ENCODE measurements at places on chromosomes 2 and 18.

DNA sequence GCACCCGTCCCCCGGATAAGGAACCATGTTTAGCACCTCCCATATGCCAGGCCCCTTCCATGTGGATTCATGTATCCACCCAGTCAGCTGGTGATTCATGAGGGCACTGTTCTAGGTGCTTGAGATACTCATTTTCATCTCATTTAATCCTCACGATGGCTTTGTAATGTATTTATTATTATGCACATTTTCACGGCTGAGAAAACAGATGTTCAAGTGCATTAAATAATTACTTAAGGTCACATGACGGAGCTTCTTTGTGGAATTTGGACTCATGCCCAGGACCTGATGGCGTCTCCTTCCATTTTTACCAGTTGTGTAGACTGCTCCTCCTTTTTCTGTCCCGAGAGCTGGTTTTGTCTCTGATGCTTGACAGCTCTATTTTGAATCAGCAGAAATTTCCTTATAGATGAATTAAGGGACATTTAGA lies 72.2 kb upstream of the RBM44 start:
- DNase-seq = no peak

- DNase-seq = no peak
Observed at GRCh38 chr2:18122544-18123210, 244.2 kb downstream of the KCNS3 start.

DNA sequence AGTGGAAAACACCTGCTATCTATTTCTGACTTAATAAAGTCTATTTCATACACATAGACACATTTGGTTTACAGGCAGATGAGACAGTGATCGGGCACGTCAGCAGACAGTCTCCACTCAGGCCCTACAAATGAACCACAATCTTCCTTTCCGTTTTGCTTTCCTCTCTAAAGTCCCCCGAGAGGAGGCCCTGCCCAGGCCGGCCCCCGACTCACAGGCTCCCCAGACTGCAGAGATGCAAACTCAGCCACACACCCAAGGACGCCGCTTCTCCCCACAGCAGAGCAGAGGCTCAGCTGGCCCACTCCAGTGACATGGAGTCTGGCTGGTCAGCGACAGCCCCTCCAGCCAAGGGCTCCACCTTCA lies 9.3 kb upstream of the MTERF4 start:
- DNase-seq = no peak

- DNase-seq = no peak
Observed at GRCh38 chr2:26914659-26915310, 55.7 kb upstream of the MAPRE3 start.

GRCh38 chr2:240858871-240859270 lies 9.8 kb upstream of the AGXT start:
- no peak for DNase-seq

DNA sequence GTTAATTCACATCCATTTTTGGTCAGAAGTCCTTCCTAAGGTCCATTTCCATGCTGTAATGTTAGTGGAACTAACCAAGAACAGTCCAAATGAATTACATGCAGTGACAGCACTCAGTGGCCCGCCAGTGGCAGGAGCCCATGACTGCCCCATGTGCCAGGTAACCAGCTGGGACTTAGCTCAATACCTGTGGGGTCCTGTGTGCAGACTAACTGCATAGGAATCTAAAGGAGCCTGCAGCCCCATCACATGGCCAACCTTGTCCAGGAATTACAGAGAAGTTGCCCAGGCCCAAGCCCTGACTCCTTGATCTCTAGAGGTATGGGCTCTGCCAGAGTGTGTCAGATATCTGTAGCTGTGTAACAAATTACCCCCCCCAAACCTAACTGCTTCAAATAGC lies 35.4 kb upstream of the GPR17 start:
- DNase-seq = no peak

- DNase-seq = no peak
Observed at GRCh38 chr2:211963969-211964368, 574.6 kb downstream of the ERBB4 start.

DNA sequence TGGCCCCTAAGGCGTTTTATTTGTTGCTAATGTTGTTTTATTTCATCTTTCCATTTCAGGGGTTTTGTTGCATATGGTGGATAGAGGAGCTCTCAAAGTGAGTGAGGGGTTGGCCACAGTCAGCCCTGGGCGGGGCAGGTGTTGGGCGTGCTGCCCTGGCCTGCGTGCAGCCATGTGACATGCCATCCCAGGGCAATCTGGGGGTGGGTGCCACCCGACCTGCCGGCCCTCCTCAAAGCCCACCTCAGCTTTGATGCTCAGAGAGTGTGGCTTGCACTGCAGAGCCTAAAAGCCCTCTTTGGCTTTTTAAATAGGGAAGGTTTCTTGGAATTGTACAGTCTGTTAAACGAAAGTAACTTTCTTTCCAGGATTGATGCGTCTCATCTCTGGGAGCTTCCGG lies 18.4 kb downstream of the TSHZ1 start:
- no peak for DNase-seq

DNA sequence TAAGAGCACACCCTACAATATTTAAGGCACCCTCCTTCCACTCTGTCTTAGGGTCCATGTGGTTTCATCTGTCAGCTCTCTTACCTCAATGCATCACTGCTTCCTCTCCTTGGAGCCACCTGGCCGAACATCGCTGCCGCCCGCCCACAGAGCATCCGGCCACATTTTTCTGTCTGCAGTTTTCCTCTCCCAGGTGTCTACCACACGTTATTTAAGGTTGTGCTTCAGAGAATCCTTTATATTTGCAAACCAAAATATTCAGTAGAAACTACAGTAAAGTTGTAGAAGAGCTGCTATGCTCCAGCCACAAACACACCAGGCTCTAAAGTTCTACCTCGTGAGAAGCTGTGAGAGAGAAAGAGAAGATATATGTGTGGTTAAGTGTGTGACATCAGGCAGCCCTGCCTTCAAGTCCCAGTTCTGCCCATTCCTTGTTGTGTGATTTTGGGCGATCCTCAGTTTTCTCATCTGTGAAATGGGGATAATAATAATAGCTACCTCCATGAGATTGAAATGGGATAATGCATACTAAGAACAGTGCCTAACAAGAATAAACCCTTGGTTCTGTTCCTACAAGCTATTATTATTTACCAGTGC lies 4.9 kb upstream of the STK17B start:
- DNase-seq = no peak

DNA sequence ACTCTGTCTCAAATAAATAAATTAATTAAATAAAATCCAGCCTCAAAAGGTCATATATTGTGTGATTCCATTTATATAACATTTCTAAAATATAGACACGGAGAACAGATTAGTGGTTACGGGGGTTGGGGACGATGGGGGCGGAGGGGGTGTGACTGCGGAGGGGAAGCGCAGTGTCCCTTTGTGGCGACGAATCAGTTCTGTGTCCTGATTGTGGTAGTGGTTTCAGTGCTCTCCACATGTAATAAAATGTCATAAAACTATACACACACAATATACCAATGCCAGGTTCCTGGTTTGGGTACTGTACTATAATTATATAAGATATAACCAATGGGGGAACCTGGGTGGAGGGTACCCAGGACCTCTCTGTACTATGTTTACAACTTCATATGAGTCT lies 186.4 kb downstream of the ANAPC1 start:
- peak; percentile 12 for DNase-seq

GRCh38 chr2:205682971-205683501 lies 735 bp downstream of the NRP2 start:
- DNase-seq = no peak

- no peak for DNase-seq
Observed at GRCh38 chr2:179850188-179850587, 11.2 kb downstream of the ZNF385B start.

DNA sequence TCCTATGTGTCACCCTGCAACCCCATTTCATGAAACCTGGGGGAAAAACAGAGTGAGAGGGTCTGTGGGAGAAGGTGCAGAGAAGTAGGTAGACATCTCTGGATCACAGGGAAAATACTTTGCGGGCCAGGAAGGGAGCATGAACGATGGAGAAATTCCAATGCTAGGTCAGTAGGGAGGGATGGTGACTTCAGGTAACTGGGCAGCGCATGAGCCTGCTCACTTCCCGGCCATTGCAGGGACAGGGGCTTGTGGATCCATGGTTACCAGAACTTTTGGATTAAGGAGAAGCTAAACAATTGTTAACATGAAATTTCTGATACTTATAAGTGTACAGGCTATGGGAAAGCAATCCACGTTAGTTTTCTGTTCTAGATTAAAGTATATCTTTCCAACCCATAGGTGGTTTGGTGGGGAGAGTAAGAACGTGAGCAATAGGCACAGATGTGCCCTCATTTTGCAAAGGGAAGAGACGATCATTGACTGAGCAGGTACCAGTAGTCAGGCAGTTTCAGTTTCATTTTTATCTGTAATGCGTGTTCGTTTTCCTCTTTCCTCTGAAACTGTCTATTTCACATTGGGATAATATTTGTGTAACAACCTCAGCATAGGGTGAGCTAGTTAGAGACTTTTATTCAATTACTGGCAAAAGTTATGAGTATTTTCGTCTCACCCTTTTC lies 65.0 kb downstream of the NYAP2 start:
- no peak for DNase-seq
